ENCODE measurements at places on chromosomes 2 and 18.

DNA sequence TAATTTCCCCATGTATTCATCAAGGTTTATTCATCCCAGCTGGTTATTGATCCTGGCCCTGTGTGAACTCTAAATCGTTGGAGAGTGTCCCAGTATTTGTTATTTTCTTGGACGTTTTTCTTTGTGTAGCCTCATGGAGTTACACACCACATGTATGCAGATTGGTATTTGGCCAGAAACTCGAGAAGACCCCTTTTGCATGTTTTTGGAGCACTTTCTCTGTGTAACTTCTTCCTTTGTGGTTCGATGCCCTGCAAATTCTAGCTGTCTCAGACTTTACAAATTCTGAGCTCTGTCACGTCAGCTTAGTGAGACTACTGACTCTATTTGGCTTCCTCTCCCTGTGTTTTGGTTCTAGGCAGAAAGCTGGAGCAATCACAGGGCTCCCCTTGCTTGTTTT is 198.7 kb downstream of the MCFD2 start:
- no peak for DNase-seq

DNA sequence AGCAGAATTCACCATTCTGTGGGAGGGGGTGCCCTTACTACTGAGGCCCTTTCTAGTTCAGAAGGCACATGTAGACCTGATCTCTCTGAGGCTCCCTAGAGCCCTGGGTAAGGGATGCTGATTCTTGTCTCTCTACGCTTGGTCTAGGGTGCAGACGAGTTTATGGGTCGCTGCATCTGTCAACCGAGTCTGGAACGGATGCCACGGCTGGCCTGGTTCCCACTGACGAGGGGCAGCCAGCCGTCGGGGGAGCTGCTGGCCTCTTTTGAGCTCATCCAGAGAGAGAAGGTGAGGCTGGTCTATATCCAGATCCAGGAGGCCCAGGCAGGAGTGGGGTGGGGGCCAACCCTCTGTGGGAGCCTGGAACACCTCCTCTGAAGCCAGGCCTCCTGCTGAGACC is 147.2 kb downstream of the DYSF start:
- no peak for DNase-seq

DNA sequence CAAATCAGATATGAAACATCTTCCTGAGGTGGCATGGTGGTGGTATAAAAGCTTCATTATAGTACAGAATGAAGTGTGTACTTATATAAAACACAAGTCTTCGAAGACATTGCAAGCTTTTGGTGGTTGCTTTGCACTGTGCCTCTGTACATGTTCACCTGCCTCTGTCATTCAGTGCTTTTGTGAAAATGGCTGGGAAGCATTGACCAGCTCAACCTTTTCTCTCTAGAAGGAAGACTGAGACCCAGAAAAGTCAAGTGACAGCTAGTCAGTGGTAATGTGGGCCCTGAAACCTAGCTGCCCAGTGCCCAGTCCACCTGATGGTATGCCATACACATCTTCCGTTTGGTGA is 12.1 kb downstream of the ITGA6 start:
- DNase-seq = no peak

DNA sequence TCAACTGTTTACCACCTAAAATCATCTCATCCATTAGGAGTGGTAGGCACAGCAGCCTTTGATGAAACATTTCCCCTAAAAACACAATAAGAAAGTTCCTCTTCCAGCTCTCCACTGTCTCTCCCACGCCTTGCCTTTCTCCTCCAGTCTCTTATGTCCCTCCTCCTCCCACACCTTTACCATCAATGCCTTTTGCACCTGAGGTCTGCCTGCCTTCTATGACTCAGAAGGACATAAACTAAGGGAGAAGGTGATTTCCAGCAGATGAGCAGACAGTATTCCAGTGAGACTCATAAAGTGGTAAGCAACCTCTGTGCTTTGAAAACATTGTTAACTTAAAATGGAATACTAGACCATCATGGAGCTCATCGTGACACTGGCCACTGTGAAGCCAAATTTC is 34.2 kb upstream of the NDUFV2 start:
- no peak for DNase-seq

DNA sequence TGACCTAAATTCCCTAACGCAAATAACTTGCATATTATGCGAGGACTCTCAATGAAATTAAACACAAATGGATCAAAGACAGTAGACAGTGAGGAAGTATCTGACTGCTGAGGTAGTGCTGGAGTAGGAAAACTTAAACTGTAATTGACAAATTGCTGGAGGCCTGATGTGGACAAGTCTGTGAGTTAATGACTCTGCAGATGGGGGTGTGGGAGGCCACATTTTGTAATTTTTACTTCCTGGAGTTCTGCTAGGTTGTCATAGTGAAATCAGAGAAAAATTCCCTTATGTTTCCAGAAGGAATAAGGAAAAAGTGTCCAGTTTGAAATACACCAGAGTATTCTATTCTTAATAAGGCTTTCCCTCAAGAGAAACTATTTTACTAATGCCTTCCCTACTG is 333.0 kb upstream of the CNTNAP5 start:
- no peak for DNase-seq

DNA sequence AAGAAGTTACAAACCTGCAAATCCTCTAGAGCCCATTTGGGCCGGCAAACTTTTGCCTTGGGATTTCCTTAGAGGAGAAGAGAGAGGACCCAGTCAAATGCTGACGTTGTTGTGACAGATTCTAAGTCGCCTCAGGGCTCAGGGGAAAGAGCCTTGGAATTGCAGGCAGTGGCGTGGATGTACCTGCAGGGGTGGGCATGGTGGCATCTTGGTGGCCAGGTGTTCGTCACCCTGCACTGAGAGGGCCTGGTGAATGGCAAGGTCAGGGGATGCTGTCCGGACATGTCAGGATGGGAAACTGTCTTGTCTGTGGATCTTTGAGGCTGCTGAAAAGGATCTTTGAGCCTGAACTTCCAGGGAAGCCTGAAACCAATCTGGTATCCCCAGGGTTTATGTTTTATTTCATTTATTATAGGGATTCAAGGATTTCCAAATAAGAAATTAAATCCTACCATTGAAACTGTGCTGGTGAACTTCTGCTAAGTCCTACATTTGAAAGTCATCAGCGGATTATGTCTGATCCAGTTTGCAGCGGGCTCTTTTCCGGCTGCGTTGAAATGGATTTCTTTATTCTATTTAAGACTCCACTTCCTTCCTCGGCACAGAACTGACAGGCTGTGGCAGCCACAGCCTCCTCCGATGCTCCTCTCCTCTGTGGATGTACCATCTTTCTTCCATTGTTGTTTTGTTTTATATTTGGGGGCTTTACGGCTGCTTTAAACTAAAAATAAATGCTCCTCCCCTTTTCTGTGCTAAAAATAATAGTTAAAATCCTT is 207.6 kb downstream of the AGAP1 start:
- DNase-seq = no peak

GRCh38 chr18:22238036-22238435 is 68.6 kb downstream of the GATA6 start:
- DNase-seq = no peak

GRCh38 chr2:219352448-219353023 is 20.0 kb upstream of the RESP18 start:
- DNase-seq = peak; percentile 52

GRCh38 chr2:175854665-175855064 is 147.4 kb downstream of the LNPK start:
- DNase-seq = no peak

- DNase-seq = no peak
Observed at GRCh38 chr18:54776282-54776977, 51.8 kb upstream of the RAB27B start.

- no peak for DNase-seq
Observed at GRCh38 chr18:58937887-58938267, 73.2 kb downstream of the ZNF532 start.

DNA sequence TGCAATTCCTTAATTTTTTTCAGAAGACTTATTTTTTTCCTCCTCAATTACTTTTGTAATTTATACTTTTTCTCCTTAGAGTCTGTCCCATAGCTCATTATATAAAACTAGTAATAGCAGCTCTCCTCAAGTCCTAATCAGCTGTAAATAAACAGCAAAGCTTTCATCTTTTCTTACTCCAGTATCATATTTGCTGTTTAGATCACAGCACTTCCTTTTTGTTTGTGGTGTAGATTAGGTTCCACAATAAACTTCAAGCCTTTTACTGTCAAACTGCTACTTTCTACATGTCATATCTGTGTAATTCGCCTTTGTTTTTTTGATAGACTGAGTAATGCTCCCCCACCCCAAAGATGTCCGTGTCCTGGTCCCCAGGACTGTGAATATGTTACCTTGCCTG is 25.5 kb downstream of the GCG start:
- no peak for DNase-seq
